ENCODE measurements at places on chromosomes 5 and 9.

GRCh38 chr5:56175488-56175887 lies 57.6 kb downstream of the ANKRD55 start:
- DNase-seq = no peak

DNA sequence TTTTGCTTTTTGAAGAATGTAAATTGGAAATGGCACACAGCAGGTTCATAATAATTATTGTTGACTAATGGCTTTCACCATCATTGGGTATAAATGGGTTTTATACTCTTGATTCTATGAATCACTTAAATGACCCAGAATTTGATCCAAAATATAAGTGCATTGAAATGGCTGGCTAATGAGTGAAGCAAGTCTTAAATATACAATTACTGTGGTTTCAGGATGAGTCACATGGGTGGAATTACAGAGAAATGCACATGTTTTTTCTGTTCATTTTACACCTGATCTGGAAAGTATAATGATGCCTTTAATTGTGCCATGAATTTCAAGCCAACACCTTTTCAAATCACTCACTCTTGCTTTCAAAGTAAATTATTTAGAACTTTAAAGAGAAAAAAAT lies 380.8 kb upstream of the CD180 start:
- no peak for DNase-seq

GRCh38 chr9:130328349-130328801 lies 62.8 kb downstream of the HMCN2 start:
- peak; percentile 45 for DNase-seq

DNA sequence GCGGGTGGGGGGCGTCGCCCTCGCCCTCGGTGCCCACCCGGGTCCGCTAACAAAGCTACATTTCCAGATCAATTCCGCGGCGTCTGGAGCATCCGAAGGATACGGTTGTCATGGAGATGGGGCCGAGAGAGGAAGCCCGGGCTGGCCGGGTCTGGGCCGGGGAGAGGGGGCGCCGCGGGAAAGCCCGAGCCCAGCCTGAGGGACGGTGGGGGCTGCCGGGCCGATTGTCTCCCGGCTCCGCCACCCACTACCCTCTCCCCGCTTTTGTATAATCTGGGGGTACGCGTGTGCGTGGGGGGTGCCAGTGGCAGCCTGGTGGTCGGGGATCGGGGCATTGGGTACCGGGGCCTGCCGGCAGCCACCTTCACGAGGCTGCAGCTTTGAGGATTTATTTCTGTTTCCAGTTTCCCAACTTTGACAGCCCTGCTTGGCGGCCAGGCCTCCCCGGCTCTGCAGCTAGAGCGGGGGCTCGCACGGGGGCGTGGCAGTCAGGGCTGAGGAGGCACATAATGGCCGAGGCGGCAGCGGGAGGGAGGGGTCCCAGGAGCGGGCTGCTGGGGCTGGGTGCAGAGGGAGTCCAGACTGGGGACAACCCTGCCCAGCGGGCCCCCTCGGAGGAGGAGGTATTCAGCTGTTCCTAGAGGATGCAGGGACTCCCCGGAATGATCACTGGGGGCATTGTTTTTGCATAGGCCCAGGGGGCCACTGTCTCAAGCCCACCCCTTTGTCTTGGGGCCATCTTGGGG lies 626 bp downstream of the PSD2 start:
- peak; percentile 35 for DNase-seq

DNA sequence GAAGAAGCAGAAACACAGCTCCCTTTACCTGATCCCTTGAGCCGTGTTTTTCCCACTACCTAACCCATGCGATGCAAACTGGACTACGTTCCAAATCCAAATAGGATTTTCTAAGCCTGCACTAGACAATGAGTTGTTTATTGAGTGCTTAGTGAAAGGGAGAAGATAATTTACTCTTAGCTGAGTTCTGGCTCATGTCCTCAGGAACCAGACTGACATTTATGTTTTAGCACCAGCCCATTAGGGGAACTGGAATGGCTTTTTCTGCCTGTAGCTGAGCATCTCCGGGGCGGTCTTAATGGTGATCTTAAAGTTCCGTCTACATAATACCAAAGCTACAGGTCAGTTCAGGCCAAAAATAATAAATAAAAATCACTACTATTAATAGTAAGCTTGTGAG lies 81.5 kb downstream of the SH3TC2 start:
- DNase-seq = no peak

DNA sequence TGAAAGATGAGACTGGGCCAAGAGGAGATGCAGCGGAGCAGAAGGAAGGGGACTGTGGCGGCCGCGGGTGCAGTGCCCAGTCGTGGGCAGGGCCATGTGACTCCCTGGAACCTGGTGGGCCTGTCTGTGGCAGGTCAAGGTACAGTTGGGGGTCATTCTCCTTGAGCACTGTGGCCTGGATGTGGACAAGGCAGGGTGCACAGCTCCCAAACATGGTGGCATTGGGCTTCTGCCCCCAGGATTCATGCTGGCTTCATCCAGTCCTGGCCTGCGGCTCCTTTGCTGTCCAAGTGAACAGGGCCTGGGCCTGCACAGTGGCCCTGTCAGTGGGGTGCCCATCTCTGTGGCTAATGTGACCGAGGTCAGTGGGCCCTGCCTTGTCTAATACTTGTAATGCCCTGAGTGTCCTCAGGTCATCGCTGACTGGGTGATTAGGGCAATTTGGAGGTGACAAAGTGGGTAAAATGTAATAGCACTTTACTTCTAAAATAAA lies 39.9 kb downstream of the CEP72 start:
- no peak for DNase-seq

DNA sequence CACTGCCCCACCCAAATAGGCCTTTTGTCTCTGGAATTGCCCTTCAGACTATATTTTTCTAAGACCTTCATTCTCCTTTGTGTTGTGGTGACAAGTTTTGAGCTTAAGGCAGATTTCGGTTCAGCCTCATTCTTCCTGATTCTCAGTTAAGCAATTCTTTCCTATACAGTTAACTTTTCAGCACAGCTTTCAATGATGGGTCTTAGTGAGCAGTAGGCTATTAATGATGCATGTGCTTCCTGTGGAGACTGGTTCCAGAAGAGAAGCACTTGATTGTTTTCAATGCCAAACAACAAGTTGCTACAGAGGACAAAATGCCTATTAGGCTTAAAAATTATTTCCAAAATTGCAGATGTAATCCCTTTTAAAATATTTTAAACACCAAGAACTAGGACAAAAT lies 47.7 kb upstream of the TLX3 start:
- DNase-seq = no peak

DNA sequence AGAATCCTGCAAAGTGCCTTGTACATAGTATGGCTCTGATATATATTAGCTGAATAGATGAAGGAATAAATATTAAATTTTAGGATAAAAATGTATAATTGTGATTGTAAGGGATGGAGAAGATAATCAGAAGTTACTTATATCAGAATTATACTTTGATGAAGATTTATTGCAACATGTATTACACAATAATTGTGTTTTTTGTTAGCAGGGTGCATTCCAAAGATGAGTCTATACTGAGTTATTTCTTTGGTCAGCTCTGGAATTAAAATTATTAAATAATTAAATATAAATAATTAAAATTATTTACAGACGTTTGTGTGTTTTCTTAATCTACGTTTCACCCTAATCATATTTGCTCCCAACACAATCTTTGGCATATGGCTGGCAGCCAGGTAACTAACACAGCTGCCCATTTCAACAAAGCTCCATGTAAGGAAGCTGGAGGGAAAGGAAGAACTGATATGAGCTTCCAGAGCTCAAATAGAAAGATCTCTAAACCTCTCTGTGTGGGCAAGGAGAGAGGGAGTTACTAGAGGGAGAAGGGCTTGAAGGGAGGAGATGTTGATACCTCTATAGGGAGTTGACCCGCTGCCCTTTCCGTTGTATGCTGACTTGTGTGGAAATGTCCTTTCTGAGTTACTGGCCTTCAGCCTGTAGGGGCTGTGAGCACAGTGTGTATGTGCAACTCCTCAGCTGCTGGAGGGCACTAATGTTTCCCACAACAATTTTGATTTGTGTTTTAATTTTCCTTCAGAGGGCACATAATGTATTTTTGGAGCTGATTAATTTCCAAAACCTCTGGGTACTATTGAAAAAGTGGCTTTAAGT lies 403.4 kb downstream of the MAN2A1 start:
- no peak for DNase-seq

DNA sequence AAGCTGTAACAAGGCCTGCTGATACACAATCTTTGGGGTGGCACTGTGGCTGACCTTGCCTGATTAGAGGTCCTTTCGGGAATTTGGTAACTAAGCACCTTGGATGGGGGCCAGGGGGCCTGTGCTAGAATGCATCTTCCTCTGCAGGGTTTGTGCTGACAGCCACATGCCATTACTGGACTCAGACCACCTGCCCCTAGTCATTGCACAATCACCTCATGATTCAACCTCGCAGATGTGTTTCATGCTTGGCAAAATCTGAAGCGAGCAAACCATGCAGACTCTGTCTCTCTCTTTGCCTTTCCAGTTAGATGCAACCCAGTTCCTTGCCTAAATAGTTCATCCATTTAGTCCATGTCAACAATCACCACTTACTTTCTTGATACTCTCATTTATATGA lies 96.5 kb upstream of the ERCC6L2 start:
- no peak for DNase-seq

DNA sequence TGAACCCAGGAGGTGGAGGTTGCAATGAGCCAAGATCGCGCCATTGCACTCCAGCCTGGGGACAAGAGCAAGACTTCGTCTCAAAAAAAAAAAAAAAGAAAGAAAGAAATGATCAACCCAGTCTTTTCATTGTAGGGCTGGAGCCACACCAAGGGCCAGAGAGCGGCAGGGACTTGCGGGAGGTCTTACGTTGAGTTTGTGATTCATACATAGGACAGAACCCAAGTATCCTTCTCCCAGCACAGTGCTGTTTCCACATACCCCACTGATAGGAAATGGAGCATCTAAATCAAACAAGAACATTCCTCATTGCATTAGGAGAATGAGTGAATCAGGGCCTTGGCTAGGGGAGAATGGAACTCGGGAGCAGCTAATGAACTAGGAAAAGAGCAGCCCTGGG lies 3.5 kb upstream of the TNIP1 start:
- DNase-seq = no peak

DNA sequence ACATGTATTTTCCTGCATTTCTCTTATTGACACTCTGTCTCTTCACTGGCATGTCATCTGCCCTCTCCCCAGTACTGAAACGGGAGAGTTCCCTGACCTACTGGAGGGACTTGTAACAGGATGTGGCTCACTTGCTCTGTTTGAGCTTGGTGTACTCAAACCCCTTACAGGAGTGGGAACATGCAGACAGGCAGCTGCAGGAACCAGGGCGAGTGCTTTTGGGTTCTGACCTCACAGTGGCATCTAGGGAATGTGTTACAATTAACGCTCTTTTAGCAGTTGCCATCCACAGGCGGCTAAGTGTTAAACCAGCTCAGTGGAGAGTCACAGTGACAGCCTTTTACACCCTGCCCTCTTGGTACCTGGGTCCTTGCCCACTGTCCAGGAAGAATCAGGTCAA lies 300.3 kb upstream of the GRAMD2B start:
- no peak for DNase-seq

- DNase-seq = no peak
Observed at GRCh38 chr5:103465891-103466290, 96.7 kb downstream of the NUDT12 start.

DNA sequence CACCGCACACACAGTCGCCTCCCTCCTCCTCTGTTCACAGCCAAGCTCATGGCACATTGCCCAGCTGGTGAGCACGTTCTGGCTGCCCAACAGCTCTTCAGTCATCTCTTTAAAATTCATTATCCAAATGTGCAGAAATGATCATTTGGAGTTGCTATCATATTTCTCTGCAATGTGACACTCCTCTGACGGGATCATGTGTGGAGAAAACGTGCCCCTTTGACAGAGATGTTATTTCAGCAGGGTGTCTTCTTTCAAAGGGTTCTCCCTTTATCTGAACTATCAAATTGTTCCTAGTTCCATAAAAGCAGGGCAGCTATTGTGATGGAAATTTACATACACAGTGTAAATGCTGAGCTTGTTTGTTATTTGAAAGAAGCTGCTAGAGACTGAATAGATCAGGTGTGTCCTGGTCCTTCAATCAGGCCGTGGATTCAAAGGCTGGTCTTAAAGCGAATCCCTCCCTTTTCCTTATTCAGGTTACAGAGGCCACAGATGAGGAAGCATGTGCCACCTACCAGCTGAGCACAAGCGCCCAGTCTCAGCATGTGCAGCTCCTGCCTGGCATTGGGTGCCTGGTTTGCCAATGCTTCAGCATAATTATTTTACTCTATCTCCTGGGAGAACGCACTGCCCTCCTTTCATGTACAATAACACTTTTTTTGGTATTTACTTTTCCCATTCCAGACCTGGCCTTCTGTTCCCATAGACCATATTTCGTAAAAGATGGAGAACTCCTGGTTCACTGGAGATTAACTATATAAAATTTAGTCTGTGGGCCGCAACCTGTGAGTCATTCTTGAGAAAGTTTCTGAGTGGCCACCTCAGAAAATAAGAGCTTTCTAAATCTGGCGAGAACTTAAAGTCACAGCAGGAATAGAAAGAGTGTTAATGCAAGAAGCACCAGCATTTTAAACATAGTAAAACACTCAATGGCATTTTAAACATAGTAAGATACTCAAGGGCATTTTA lies 433.7 kb downstream of the ENC1 start:
- DNase-seq = peak; percentile 54

- peak; percentile 30 for DNase-seq
Observed at GRCh38 chr5:147427521-147428401, 82.1 kb downstream of the DPYSL3 start.

DNA sequence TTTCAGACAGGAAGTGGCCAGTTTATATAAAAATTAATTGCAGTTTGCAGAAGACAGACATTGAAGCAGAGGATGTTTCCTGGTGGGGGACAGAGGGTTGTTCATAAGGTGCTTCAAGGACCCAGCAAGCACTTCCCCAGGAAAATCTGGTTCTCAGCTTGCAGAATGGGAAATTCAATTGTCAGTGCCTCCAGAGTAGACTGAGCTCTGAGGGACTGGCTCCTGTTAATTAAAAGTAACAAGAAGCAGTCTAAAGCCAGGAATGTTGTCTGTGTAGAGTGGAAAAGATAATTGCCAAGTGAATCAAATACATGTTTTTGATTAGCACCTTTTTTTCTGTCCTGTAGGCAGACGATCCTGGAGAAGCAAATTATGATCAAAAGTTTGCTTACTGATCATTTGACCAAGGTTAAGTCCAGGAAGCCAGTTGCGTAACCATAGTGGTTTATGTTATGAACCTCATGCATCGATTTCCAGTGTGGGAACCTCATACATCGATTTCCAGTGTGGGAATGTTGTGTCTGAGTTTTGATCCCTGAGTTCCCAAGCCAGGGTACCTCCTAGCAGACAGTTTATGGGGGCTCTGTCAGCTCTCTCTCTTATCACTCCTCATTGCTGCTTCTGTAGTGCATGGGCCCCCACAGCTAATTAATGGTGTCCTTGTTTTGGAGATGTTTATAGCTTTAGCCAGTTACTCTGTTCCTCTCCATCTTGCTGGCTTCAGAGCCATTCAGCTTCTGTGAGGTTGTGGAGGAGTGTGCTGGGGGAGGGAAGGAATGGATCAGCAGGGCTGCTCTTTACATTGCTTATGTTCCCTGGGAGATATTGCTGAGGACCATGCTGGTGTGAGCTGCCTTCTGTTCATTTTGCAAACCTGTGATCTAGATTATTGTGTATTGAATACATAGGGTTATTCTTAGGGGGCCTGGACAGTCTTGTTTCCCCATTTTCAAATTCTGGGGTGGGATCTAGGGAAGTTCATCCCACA lies 17.1 kb downstream of the MSANTD3 start:
- DNase-seq = no peak

GRCh38 chr5:112930082-112930344 lies 8.0 kb upstream of the REEP5 start:
- no peak for DNase-seq

GRCh38 chr5:154209591-154210081 lies 19.1 kb downstream of the GALNT10 start:
- no peak for DNase-seq

GRCh38 chr5:140977003-140977402 lies 10.7 kb downstream of the PCDHAC2 start:
- no peak for DNase-seq
